ENCODE measurements at places on chromosomes 12 and 14.

DNA sequence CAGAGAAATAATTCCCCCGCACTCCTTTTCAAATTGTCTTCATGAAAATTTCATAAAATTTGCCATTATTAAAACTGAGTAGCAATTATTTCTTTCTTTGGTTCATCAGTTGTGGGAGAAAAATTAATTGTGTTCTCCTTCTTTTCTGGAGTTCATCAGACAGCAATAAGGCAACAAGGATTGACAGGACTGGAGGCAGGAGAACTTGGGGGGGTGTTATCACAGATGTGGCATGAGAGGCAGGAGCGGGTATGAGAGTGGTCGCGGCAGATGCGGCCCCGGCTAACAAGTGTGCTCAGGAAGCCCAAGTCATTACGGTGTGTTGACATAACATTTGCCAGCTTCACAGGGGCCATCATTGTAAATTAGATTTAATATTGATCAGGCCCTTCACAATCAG is 306.6 kb upstream of the TMPO start:
- DNase-seq = no peak

DNA sequence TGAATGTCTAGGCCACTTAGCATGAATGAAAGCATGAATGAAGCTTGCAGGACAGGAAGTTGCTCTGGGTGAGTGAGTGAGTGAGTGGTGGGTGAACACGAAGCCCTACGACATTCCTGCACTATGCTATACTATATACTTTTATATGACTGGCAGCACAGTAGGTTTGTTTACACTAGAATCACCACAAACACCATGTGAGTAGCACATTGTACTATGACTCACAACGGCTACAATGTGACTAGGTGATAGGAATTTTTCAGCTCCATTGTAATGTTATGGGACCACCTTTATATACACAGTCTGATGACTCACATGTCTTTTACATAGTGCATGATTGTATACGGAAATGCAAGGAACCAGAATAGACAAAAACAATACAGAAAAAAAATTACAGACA is 1480.2 kb downstream of the AACS start:
- no peak for DNase-seq

GRCh38 chr12:77772676-77773298 is 57.9 kb upstream of the NAV3 start:
- no peak for DNase-seq

DNA sequence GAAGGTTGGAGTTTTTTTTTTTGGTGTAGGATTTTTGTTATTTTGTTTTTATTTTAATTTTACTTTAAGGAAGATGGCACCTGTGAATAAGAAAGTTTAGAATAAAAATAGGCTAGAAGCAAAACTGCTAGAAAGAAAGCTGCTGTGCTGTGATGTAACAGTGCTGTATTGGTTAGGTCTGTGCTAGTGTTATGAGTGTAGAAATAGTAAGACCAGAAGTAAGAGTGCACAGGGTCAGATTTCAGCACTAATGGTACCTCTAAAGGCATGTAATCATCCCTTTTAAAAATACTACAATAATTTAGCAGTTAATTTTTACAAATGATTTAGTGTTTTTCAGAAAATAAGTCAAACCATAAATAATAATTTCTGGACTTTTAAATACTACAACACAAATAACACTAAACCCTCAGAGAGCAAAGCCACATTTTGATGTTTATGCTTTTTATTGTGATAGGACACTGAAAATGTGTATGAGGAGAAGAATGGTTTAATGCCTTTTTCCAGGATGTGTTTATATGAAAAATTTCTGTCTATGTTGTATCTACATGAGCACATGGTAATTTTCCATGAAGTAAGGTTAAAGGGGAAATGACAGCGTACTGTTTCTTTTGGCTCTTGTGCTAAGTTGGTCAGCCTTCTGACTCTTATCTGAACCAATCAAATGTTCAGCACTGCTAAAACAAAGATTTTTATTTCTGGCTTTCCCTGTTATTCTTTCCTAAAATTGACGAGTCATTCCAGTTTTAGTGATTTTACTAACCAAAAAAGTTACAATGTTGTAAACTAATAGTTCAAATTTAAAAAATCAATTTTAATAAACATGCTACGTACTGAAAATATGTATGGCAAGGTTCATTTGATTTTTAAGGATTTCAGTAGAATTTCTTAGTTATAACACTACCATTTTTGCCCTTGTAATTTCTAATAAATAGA is 96.1 kb downstream of the PPHLN1 start:
- peak; percentile 5 for DNase-seq

- DNase-seq = no peak
Observed at GRCh38 chr12:100717733-100718067, 76.9 kb upstream of the ANO4 start.

- DNase-seq = no peak
Observed at GRCh38 chr14:21475767-21476522, 814 bp downstream of the RAB2B start.

All from fibroblast of skin of left quadriceps (primary cell).